ENCODE measurements at places on chromosomes 13 and 19.
A peak's percentile ranks its signal among the peaks of the same experiment; 100 is the strongest.

DNA sequence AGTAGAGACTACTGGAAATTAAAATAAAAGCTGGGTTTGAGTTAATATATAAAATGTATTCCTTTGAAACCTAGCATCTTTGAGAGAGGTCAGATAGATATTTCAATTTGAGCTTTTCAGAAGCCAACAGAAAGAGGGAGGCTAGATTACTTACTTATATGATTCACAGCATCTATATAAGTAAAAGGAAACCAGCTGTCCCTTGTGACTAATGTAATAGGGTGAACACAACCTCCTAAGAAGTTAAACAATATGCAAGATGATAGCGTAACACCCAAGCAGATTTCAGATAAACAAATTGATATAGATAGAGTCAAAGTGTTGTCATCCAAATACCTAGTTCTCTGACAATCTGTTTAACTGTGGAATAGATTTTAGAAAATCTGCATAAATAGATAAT lies 393.5 kb upstream of the GPC6 start:
- no peak for DNase-seq

DNA sequence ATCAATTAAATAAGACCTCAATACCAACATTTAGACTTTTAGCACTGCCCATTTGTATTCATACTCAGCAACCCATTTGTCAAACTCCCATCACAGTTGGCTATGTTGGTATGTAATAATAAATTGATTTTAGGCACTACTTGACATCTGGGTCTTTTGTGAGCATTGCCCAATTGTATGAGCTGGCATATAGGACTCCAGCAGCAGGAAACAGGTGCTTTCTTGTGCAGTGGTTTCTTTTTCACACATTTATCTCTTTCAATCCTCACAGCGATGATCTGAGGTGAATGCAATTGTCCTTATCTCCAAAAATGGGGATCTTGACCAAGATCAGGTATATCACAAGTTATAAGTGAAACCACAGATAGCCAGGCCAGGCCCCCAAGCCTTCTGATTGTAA lies 96.9 kb upstream of the OXGR1 start:
- no peak for DNase-seq

- DNase-seq, result no peak
These were observed at the start of gene DOCK9 for GRCh38 chr13:98977568-98978265. DOCK9 (minus strand) TSS chr13:98978064; CDS start chr13:98977909, 155 bp downstream.

DNA sequence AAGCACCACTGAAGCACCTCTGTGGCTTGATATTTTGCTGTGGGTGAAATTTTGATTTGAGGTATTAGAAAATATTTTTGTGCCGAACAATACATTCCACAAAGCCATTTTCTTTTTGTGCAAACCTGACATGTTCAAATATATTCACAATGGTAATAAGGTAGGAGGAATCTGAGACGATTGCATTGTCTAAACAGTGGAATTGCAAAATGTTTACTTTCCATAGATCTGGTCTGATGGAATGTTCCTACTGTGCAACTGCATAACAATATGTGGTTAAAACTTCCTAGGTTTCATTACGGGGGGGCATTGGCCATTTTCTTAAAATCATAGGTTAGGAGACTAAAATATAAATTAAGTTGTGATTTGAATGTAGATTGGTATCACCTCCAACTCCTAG lies 42.7 kb upstream of the AKAP11 start:
- no peak for DNase-seq

DNA sequence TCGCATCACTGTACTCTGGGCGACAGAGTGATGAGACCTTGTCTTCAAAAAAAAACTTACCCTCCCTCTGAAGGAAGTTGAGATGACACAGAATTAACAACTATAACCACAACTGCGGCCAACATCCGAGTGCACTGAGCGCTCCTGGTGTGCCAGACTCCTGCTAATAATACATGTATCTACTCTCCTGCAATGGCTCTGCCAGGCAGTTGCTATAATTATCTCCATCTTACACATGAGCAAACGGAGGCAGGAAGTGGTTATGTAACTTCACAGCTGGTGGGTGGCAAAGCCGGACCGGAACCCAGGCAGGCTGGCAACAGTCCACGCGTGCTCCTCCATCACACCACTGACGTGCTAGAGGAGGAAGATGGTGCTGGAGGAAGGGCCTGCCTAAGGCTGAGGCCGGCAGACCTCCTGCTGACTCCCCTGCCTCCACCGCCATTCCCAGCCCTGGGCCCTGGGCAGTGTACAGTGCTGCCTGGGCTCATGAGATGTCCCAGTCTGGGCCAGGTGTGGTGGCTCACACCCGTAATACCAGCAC lies 12.6 kb downstream of the XRCC1 start:
- peak; percentile 87 for DNase-seq

GRCh38 chr19:35169221-35169995 lies 14.9 kb downstream of the FXYD5 start:
- DNase-seq, result no peak

- no peak for DNase-seq
These were observed 121.7 kb downstream of the B3GLCT start for GRCh38 chr13:31321457-31321856.

DNA sequence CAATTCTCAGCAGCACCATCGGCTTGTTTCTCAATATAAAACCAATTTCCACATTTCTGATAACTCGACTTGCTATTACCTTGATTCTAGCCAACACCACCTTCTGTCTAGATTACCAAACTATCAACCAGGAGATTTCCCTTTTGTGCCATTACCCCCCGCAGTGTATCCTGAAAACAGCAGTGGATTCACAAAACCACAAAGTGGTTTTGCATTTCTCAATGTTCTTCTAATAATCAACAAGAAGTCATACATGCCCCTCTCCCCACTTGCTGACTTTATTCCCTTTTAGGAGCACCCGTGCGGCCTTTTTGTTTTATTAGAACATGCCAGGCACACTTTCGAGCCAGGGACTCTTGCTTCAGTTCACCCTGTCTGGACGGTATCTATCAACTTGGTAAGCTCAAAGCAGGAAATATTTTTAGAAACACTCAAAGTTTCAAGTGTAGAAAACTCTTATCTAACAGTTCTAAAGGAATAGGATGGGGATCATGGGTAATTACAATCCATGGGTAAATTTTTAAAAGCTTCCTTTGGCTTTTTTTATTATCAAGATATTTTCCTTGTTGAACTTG lies 967.4 kb downstream of the EFNB2 start:
- no peak for DNase-seq

- no peak for DNase-seq
These were observed 2.2 kb upstream of the SCN1B start for GRCh38 chr19:35027851-35028599.

DNA sequence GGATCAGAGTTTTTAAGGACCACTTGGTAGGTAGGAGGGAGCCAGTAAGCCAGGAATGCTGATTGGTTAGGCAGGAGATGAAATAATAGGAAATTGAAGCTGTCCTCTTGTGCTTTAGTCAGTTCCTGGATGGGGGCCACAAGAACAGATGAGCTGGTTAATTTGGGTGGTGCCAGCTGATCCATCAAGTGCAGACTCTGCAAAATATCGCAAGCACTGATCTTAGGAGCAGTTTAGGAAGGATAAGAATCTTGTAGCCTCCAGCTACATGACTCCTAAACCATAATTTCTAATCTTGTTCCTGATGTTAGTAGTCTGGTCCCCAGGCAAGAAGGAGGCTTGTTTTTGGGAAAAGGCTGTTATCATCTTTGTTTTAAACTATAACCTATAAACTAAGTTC lies 117.9 kb upstream of the GPR12 start:
- DNase-seq, result no peak

DNA sequence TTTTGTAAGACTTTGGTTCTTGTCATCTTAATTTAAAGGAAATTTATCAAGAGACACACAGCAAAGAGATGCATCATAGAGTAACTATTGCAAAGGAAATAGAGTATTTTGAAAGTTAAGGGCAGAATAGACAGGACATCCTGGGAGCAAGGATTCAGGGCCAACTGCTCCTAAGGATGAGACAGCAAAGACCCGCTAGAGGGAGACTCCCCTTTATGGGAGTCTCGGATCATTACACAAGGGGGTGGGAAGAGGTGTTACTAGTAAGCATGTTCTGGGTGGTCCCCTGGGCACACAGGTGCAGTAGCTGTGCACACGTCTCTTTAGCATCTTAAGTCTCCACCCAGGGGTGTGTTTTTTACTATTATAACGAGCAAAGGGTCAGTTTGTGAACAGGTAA lies 9.6 kb downstream of the ZSCAN5C start:
- no peak for DNase-seq

DNA sequence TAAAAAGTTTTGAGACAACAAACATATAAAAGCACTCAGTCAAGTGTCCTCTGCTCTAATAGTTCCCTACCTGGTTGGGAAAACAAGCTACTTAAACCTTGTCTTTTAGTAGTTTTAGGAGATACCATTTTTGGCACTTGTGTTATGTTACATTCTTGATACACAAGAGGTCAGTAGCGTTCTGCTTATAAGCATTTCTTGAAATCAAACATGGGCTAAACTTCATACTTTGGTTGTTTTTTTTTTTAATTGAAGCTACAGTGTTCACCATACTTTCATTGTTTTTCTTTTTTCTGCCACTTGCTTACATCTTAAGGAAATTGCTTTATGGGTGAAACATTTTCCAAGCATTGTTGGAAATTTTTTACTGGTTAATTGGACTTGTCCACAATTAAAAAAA lies 12.9 kb downstream of the NHLRC3 start:
- no peak for DNase-seq

GRCh38 chr19:4518345-4519171 lies at the start of gene PLIN4:
PLIN4 (minus strand) TSS chr19:4518486; CDS start chr19:4518272, 214 bp downstream.
- no peak for DNase-seq

GRCh38 chr19:32817569-32818476 lies 51.7 kb downstream of the SLC7A9 start:
- DNase-seq, result no peak

DNA sequence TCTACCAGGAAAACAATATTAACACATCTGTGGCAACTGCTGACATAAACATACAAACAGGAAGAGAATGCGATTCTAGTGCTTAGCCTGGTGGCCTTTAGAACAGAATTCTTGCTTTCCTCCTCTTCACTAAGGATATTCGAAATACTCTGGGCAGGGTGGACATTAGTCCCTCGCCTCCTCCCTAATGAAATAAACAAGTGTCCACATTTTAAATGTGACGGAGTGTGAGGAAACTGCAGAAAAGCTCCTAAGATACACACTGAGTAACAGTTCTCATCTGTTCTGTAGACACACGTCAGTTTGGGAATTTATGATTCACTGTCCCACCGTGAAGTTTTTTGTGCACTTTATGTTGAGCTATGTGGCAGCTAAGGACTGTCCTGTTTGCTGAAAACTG lies 639 bp downstream of the STARD13 start:
- DNase-seq, result no peak

GRCh38 chr19:46697204-46697960 lies 19.5 kb downstream of the PRKD2 start:
- no peak for DNase-seq

- DNase-seq, result no peak
These were observed 54.9 kb upstream of the SLITRK6 start for GRCh38 chr13:85853901-85854663.

DNA sequence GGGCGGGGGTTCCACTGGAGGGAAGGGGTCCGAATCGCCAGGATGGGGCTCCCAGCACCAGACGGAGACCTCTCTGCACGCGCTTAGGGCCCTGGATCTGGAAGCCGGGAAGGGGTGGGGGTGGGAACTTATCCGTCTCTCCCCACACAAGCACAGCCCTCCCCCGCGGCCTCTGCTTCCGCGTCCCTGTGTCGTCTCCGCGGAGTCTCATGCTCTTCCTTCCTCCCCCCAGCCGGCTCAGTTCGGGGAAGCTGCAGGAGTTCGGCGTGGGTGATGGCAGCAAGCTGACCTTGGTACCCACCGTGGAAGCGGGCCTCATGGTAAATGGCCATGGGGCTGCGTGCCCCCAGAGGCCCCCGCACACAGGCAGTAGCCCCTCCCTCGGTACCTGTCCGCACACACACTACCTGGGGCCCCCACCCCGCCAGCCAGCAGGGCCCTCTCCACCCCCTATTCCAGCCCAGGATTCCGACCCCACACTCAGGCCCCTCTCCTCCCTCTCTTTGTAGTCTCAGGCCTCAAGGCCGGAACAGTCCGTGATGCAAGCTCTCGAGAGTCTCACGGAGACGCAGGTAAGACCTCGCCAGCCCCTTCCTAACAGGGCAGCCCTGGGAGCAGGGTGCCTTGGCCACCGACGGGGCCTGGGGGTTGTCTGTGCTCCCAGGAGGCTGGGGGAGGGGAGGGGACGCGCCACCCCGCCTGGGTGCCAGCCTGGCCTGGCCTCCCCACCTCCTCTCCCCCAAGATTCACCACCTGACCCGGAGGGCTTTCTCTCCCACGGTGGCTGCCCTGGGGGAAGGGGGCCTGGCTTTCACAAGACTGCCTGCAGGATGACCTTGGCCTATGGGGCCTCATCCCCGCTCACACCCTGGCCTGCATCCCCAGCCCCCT lies 3.2 kb downstream of the MIDN start:
- DNase-seq, result peak; percentile 79

GRCh38 chr13:91270031-91270430 lies 77.5 kb upstream of the MIR17HG start:
- DNase-seq, result no peak

DNA sequence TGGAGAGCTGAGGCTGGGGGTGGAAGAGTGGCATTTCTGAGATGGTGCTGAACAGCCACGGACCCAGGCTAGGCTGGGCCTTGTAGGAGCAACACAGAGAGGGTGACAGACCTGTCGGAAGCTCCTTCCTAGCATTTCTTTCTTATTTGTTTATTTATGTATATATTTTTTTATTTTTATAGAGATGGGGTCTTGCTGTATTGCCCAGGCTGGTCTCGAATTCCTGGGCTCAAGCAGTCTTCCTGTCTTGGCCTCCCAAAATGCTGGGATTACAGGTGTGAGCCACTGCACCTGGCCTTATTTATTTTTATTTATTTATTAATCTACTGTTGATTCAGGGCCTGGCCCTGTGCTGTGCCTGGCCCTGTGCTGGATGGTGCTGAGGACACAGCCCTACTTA lies 6.5 kb downstream of the CIC start:
- no peak for DNase-seq

GRCh38 chr19:12995596-12996405 lies 526 bp downstream of the NFIX start:
- DNase-seq, result no peak
